ENCODE measurements at places on chromosomes 16 and 17. TPM values are rescaled to one million over a fixed set of nuclear protein-coding genes. Genes with fewer than 3 reads are reported as not detected.

DNA sequence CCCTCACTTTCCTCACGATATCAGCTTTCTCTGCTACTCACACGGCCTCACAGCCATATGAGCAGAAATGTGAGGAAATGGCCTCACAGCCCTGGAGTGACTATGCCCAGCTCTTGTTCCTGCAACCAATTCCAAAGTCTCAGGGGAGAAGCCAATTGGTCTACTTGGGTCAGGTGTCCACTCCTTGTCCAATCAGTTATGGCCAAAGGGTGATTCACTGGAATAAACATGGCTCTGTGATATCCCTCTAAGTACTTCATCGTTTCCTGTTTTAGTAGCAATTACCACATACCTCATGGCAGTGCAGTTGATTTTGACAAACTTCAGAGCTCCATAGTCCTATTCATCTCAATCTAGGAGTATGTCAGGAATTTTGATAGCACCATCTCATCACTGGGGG, 195.4 kb downstream of the KATNIP start:
- no peaks in the 10 kb centered on the region for H3K4me1 ChIP-seq
- H3K27me3 ChIP-seq: no peaks in the 10 kb centered on the region
- no peak for DNase-seq
- H3K36me3 ChIP-seq: no peaks in the 10 kb centered on the region
- no peak overlapping the region for H3K4me3 ChIP-seq
- no peak overlapping the region for H3K27ac ChIP-seq

The TMEM92 gene
- 4.4 TPM for total RNA-seq

The TEKT1 gene
- total RNA-seq: 4.9 TPM

The UQCRC2 gene
- 167 TPM for total RNA-seq

The SEZ6 gene
- not detected for total RNA-seq

Measured in left lung (tissue), 14 donors.